ENCODE measurements at places on chromosomes 7 and 10. TPM values are rescaled to one million over a fixed set of nuclear protein-coding genes. Genes with fewer than 3 reads are reported as not detected.

The GIMAP2 gene
- total RNA-seq, result not detected

The LFNG gene
- 9.1 TPM for total RNA-seq

The MMD2 gene
- not detected for total RNA-seq

The CCDC3 gene
- 1.2 TPM for total RNA-seq

The SLC13A4 gene
- total RNA-seq, result not detected

The PSMC2 gene
- 151 TPM for total RNA-seq

The LIPF gene
- total RNA-seq, result not detected

The SLC26A4 gene
- total RNA-seq, result 0.11 TPM

The OGDHL gene
- 0.40 TPM for total RNA-seq

The ASB10 gene
- not detected for total RNA-seq

The RNF133 gene
- not detected for total RNA-seq

The GIMAP7 gene
- total RNA-seq, result not detected

The PNLIPRP3 gene
- total RNA-seq, result not detected

The HYAL4 gene
- total RNA-seq, result not detected

The RAPGEF5 gene
- total RNA-seq, result 0.16 TPM

The TMEM196 gene
- not detected for total RNA-seq

The ACHE gene
- 2.1 TPM for total RNA-seq

The INSYN2A gene
- 1.6 TPM for total RNA-seq

The LGI1 gene
- not detected for total RNA-seq

The CTAGE4 gene
- total RNA-seq, result not detected

The C10orf67 gene
- not detected for total RNA-seq

The EBF3 gene
- 0.19 TPM for total RNA-seq

The EGR2 gene
- total RNA-seq, result 0.33 TPM

The CREB3L2 gene
- total RNA-seq, result 24.7 TPM

The SCART1 gene
- 0.14 TPM for total RNA-seq

The PTF1A gene
- not detected for total RNA-seq

The RADIL gene
- total RNA-seq, result 2.7 TPM

The HOXA3 gene
- total RNA-seq, result 6.9 TPM

The CUTC gene
- 31.5 TPM for total RNA-seq

The ANKRD7 gene
- total RNA-seq, result 0.35 TPM

The FGFBP3 gene
- total RNA-seq, result 2.2 TPM

The BLNK gene
- total RNA-seq, result 0.07 TPM

The VPS37D gene
- total RNA-seq, result 4.0 TPM

The GRID2IP gene
- not detected for total RNA-seq

The RAB19 gene
- total RNA-seq, result not detected

The MSMB gene
- total RNA-seq, result not detected

The EGFR gene
- total RNA-seq, result 120 TPM

The AIMP2 gene
- total RNA-seq, result 91.5 TPM

The SPDYE16 gene
- total RNA-seq, result not detected

The BMPR1A gene
- total RNA-seq, result 18.3 TPM

The GIMAP4 gene
- not detected for total RNA-seq

The GTPBP10 gene
- total RNA-seq, result 29.7 TPM

The ACTR1A gene
- total RNA-seq, result 93.3 TPM

The PRKCQ gene
- 3.3 TPM for total RNA-seq

The MGMT gene
- 8.2 TPM for total RNA-seq

The PLOD3 gene
- total RNA-seq, result 85.0 TPM

The IRF5 gene
- total RNA-seq, result 13.4 TPM

The MYL10 gene
- not detected for total RNA-seq

The TRIM24 gene
- 7.6 TPM for total RNA-seq

The TMEM273 gene
- total RNA-seq, result not detected

The CFAP46 gene
- total RNA-seq, result 1.3 TPM

The CDK14 gene
- 0.14 TPM for total RNA-seq

The TAS2R3 gene
- total RNA-seq, result not detected

Measured in A549 treated with Mapracorat at 1 μM for 4 hours (cell line).